T-helper 2 cell treated with Interferon-gamma antibody and Interleukin-4, amounts not matched to agents 5 μg/mL and 100 μg/mL, for 36 hours (primary cell): ENCODE measurements at places on chromosomes 2 and 18.

- DNase-seq: peak; percentile 10
These were observed 502 bp downstream of the MERTK start for GRCh38 chr2:111898703-111899514.

DNA sequence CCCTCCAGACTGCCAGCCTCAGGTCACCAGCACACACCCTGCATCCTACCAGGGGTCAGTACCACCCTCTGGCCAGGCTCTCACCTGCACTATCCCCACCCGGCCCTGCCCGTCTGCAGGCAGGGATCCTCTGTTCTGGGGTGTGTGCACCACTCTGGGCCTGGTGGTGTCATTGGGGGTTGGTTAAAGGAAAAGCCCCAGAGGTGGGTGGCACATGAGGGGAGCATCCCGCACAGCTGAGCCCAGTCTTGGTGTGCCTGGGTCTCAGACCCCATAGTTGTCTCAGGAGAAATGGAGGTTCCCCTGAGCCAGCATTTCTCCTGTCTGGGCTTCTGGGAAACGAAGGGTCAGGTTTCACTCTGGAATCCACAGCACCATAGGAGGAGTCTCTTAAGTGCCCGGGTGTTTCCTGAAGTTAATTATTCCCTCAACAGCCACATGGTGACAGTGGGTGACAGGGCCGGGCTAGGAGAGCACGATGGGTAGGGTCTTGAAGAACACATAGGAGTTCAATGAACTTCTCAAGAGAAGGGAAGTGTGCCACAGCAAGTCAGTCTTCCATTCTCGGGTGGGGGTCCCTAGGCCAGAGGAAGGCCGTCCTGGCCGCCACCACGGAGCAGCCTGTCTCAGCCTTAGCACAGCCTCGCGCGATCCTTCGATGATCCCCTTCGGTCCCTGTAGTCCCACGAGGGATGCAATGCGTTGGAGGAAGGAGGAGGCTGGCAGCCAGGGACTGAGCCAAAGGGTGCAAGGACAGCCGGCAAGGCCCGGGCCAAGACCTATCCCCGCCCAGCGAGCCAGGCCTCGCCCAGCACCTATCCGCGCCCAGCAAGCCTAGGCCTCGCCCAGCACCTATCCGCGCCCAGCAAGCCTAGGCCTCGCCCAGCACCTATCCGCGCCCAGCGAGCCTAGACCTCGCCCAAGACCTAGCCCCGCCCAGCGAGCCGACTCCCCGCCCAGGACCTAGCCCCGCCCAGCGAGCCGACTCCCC is 1.1 kb upstream of the FARP2 start:
- DNase-seq: peak; percentile 74

- DNase-seq: no peak
These were observed 8.4 kb downstream of the KIF1A start for GRCh38 chr2:240811346-240812300.

GRCh38 chr2:172082105-172082943 is 3.0 kb upstream of the DLX1 start:
- no peak for DNase-seq

GRCh38 chr2:71505086-71505769 is 51.9 kb downstream of the DYSF start:
- DNase-seq: no peak

DNA sequence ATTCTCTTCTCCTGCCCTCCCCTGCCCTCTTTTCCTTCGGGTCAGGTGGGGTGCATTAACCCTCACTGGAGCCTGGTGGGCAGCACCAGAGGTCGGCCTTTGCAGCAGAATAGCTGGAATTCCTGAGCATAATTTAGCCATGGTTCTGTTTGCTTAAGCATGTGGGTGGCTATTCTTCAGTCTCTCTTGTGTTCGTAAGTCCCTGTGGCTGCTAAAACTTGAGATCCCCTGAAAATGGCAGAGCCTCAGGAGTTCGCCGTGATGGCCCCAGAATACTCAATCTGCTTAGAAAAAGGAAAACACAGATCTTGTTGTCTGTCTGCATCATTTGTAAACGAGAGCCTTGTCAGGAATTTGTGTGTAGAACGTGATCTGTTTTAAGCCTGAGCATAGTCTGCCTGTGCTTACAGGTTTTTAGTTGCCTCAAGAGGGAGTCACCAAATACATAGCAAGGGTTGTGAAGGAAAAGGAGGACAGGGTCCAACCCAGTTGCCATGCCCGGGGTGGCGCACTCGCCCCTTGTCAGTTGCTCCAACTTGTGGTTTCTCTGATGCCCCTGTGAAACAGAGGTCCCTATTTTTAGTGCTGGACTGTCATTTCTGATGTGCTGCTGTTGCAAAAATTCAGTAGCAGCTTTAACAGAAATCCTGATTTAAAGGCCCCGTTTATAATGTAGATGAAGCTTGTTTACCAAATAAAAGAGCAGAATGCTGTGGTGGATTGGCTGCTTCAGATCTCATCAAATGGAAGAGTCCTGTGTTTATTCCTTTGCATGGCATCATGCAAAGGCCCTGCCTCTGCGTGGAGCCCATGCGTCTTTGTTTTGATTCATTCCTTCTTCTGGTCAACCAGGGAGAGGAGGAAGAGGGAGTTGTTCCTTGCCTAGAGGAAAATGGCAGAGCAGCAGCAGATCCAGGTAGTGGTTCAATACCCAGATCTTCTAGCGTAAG is 74.8 kb downstream of the WDSUB1 start:
- no peak for DNase-seq

DNA sequence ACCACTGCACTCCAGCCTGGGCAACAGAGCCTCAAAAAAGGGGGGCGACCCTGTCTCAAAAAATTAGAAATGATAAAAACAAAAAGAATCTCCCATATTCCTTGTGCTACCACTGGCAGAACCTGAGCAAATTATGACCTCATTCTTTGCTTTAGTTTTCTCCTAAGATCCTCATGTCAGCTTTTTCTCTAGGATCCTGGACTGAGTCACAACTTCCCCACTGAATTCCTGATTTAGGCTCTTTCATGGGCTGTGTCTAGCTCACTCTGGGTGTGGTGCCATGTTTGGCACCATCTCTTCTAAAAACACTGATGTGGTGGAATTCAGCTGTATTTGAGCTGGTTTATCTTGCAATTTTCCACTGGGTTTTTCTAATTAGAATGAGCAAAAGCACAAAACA is 37.1 kb downstream of the EXOC6B start:
- DNase-seq: no peak

DNA sequence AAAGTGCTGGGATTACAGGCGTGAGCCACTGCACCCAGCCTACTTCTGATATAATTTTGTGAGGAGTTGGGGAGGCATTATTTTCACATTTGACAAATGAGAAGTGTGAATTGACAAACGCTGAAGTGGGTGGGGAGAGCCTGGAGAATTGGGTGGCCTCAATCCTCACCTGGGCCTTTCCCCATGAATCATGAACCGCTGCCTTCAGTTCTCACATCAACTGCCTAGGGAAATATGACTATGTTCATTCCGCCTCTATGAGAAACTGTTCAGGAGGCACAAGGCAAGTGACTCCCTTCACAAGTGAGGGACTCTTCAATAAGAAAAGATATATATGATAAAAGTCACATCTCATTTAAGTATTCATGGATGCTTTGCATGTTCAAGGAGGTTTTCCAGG is 96.6 kb upstream of the RND3 start:
- DNase-seq: no peak

DNA sequence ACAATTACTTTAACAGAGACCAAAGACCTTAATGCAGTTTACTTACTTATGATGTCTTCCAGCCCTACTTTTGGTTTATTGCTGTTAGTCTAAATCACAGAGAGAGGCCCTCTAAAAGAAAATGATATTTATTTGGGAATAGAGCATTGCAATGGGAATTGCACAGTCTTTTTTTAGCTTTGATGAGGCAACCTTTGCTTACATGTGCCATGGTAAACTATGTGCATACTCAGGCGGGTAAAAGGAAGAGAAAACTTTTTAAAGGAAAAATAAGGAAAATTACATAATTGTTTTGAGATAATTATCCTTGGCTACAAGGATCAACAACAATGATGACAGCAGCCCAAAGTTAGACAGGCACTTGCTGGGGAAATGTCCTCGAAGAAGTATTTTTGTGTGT is 78.6 kb downstream of the EFEMP1 start:
- DNase-seq: no peak

GRCh38 chr2:71720283-71720560 is 266.9 kb downstream of the DYSF start:
- no peak for DNase-seq

DNA sequence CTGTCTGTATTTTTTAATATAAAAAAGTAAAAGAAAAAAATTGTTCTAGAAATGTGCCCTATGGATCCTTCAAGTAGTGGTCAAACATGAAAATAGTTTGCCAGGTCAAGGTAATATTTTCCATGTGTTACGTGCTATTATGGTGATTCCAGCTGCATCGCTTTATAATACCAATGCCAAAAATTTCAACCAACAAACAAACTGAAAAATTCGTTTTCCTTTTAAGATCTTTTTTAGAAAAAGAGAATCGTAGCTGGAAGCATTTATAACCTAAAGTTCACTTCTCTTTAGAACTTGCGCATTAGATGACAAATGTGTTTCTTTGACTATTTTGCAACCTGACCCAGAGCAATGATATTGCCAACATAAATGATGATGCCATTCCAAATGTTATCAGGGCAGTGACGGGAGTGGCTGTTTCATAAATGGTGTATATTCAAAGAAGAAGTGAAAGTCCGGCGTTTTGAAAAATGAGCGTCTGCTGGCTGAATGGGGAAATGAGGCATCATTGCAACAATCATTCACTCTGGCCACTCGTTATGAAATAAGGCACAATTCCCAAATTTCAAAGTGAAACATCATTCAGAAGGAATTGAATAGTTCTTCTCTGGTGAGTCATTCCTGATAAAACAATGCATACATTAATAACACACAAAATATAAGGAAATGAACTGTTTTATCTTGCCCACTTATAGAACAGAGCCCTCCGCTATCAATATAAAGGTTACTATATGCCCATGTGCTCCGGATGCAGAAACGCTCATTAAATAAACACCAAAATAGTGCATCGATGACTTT is 297.4 kb downstream of the TGIF1 start:
- no peak for DNase-seq

DNA sequence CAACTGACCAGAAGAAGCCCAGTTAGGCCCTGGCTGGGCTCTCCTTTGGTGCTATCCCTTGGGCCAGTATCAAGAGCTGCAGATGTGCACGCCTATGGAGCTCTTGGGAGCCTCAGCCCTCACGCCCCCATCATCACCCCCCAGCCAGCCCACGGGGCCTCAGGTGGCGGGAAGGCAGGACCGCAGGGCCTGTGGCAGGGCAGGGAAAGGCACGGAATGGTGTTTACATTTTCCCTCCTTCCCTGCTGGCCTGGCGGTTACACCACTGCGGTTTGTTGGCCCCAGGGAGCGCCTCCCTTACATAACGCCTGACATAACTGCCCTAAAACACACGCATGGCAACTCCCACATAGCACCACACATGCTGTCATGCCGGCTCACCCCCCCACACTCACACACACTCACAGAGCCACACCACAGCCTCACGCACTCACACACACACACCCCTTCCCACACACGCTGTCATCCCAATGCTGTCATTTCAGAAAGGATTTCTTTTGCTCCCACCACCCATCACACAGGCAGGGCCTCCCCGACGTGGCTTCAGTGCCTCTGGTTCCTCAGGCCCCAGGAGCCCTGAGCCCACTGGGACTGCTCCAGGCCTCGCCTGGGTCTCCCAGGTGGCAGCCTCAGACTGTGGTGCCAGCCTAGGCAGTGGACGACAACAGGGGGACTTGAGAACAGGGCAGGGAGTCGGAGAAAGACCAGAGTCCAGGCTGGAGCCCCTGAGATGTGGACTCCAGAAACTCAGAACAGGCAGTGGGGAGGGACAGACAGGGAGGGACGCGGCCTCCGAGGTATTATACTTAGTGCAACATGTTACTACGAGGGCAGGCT is 15.7 kb downstream of the ZFP36L2 start:
- DNase-seq: no peak

- DNase-seq: no peak
These were observed 38.5 kb upstream of the INHBB start for GRCh38 chr2:120307482-120307881.

GRCh38 chr2:85308896-85309555 is 18.8 kb downstream of the TGOLN2 start:
- no peak for DNase-seq

GRCh38 chr18:76886112-76886511 is 63.8 kb downstream of the ZNF236 start:
- DNase-seq: no peak
